Astrocyte of the hippocampus (primary cell): ENCODE measurements at places on chromosomes 2 and 18.

DNA sequence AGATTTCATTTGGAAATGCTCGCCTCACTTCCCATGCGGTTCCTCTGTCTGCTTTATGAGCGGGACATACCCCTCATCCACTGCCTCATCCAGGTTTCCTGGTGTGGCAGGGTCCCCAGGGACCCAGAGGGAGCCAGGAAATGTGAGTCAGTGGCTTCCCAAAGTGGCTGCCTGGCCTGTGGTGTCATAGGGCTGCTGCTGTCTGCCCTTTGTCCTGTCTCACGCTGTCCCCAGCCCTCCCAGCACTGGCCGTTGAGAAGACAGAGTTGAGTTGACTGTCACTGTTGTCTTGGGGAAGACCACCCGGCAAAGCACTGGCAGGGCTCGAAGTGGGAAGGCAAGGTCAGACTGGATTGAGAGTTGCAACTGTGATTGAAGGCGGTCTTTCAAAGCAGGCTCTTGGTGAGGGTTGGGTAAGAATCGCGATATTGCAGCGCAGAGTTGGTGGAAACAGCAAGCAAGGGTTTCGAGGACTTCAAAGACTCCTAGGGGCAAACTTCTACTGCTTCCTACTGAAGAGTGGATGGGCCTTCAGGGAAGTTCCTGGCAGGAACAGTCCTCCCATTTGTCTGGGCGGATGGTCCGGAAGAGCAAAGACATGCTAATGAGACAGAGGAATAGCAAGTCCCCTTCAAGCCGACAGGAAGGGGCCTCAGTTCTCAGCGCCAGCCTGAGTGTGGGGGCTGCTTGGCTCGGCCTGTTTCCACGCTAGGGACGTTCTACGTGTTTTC lies 33.9 kb downstream of the RAB31 start:
- DNase-seq: peak; percentile 41

DNA sequence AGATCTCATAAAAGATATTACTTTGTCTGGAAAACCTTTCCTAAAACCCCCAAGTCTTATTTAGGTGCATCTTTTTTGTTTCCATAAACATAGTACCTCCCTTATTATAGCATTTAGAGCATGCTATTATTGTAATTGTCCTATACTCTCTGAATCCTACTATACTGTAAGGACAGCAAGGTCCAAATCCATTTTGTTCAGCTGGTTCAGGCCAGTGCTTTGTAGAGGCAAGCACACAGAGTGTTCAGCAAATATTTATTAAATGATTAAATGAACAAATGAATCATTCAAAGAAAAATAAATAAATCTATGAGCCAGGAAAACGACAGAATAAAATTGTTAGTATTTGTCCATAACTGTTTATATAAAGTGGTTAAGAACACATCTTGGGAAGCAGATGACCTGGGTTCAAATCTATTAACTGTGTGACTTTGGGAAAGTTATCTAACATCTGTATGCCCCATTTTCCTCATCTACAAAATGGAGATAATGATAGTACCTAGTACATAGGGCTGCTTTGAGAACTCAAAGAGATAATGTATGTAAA lies 86.0 kb downstream of the COL3A1 start:
- no peak for DNase-seq

GRCh38 chr2:36596397-36596796 lies 1.6 kb downstream of the FEZ2 start:
- no peak for DNase-seq

- peak; percentile 48 for DNase-seq
Observed at GRCh38 chr2:8247905-8248622, 433.8 kb upstream of the ID2 start.

DNA sequence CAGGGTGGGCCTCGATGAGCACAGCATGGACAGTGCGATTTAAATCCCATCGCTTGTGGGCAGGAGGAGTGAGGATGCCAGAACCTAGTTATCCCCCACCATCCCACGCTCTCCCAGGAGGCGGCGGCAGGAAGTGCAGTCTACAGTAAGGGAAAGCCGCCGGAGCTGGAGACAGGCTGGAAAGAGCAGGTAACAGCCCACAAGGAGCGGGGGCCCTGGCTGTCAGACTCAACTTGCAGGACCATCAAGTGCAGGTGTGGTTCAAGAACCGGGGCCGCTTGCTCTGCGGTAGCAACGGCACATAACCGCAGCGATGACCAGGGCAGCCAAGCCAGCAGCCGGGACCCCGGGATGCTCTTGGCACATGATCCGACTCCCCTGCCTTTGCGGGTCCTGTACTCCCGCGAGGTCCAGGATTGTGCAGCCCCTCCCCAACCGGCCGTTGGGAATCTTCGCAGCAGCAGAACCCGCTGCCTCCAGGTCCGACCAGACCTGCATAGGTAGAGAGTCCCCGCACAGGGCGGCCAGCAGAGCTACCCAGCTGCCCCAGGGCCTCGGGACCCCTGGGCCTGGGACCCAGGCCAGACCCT lies 82.1 kb downstream of the BIN1 start:
- DNase-seq: peak; percentile 72

DNA sequence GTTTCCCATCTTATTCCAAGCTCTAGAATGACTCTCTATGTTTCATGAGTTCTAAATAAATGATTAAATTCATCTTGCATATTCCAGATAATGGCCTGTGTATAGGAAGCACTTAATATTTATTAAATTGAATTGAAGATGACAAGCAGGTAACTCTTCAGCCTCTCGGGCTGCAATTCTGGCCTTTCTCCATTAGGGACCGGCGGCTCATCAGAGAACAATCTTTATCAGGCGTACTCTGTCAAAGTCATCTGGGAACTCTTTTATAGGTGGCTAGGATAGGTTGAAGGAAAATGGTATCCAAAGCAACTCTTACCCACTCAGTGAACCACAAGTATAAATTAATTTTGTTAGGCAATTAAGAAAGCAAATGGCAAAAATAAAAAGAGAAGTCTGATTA lies 308.5 kb downstream of the NOL4 start:
- DNase-seq: no peak

GRCh38 chr2:154591294-154591820 lies 107.1 kb upstream of the KCNJ3 start:
- no peak for DNase-seq
